A172 (cell line): ENCODE measurements at places on chromosomes 12 and 14. TPM values are rescaled to one million over a fixed set of nuclear protein-coding genes. Genes with fewer than 3 reads are reported as not detected.

DNA sequence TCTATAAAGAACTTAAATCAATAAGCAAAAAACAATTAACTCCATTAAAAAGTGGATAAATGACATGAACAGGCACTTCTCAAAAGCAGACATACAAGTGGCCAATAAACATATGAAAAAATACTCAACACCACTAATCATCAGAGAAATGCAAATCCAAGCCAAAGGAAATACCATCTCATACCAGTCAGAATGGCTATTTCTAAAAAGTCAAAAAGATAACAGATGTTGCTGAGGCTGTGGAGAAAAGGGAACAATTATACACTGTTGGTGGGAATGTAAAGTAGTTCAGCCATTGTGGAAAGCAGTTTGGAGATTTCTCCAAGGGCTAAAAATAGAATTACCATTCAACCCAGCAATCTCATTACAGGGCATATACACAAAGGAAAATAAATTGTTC is 234.5 kb upstream of the PLXNC1 start:
- peak; percentile 37 for DNase-seq

DNA sequence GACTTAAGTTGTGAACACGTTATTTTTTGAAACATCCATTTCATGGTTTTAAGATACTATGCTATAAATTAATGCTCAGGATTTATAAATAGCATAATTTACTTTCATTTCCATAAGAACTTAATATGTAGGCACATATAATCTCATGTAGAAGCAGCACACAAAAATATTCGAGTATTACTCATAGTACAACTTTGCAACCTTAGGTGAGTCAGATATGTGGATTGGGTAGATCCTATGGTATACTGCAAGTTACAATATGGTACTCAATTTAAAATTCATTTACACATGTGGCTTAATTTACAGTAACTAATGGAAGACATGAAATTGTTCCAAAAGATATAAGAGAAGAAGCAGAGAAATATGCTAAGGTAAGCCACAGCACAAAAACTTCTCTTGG is 26.0 kb downstream of the PSMA3 start:
- DNase-seq = no peak

GRCh38 chr12:7129287-7129871 is 690 bp upstream of the RBP5 start:
- no peak for DNase-seq

- no peak for DNase-seq
Observed at GRCh38 chr14:29410581-29410980, 517.1 kb downstream of the PRKD1 start.

The OTX2 gene
- total RNA-seq = not detected in 2 replicates

DNA sequence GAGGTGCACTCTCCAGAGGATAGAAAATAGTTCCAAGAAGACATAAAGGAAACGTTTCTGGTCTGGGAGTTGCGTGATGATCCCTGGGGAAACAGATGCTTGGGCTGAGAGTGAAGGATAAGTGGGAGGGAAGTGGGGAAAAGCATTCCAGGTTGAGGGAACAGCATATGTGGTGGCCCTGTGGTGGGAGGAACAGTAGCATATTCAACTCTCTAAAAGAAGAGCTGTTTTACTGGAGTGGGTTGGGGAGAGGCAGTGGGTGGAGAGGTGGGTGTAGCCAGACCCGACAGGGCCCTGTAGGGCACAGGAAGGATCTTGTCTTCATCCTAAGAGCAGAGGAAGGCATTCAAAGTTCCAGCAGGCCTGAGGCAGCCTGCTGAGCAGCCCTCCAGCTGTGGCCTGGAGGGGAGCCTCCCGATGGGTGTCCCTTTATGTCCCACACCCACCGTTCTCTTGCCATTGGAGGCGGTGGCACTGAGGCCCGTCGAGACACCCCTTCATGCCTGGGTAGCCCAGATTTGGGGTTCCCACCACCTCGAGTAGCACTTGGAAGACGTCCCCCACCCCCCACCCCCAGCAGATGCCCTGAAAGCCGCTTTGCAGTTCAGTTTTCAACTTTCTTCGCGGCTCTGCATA is 310.5 kb upstream of the FKBP4 start:
- no peak for DNase-seq

DNA sequence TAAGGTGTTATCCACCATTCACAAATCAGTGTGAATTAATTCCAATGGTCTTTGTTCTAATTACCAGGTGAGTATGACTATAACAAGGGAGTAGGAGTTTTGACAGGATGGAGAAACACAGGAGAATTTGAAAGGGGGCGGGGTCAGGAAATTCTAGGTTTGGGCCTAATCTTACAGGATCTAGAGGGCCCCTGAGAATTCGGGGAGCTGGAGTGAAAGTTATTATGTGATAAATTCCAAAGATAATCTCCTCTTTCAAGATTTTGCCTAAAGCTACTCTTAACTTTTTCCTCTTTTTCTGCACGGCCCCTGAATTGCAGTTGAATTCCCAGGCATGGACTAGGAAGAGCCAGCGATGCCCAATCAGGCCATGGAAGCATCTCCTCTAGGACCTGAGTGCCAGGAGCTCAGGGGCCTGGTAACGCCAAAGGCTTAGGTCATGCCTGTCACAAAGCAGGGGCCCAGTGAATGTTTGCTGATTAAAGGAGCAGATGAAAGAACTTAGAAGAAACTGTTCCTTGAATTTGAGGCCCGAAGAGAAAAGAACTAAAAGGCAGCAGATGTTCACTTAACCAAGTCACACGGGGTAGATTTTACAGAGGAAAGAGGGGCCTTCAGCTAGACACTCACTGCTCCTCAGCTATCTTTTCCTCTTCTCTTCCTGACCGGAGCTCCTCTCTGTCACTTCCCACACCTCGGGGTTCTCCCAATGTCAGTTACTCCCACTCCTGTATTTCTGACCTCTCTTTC is 195.5 kb downstream of the PPM1H start:
- no peak for DNase-seq

The TMEM253 gene
- total RNA-seq = 0.17 TPM in 1 of 2 replicates, not detected in the other

- DNase-seq = peak; percentile 59
Observed at GRCh38 chr12:116687888-116688287, 50.0 kb downstream of the SPRING1 start.

- no peak for DNase-seq
Observed at GRCh38 chr14:95328729-95329503, 9.2 kb upstream of the CLMN start.
